ENCODE measurements at places on chromosomes 2 and 18. TPM values are rescaled to one million over a fixed set of nuclear protein-coding genes. Genes with fewer than 3 reads are reported as not detected.

The IMPACT gene
- total RNA-seq = 36.2 TPM

The EML6 gene
- total RNA-seq = 6.3 TPM

The CXCR4 gene
- 1.1 TPM for total RNA-seq

The PIGN gene
- 21.4 TPM for total RNA-seq

The TMEM37 gene
- 0.28 TPM for total RNA-seq

The HRH4 gene
- total RNA-seq = not detected

The RGPD3 gene
- 0.31 TPM for total RNA-seq

The GRB14 gene
- total RNA-seq = not detected

The TGFA gene
- total RNA-seq = 1.7 TPM

The RBKS gene
- total RNA-seq = 2.2 TPM

The PRKCE gene
- total RNA-seq = 14.0 TPM

The CDKL4 gene
- total RNA-seq = not detected

The RFX8 gene
- total RNA-seq = not detected

The TRPM8 gene
- 3.9 TPM for total RNA-seq

The SAG gene
- total RNA-seq = not detected

The UBXN4 gene
- total RNA-seq = 83.7 TPM

The FARP2 gene
- 80.3 TPM for total RNA-seq

The LYG1 gene
- total RNA-seq = 0.23 TPM

The EMILIN1 gene
- total RNA-seq = 0.31 TPM

The MYO7B gene
- total RNA-seq = 0.15 TPM

The TSHZ1 gene
- 10.0 TPM for total RNA-seq

The UGT1A3 gene
- total RNA-seq = not detected

The TLX2 gene
- not detected for total RNA-seq

The TWIST2 gene
- total RNA-seq = 4.2 TPM

The MROH2A gene
- total RNA-seq = not detected

The SERPINB11 gene
- total RNA-seq = not detected

The VWC2L gene
- total RNA-seq = not detected

The EMILIN2 gene
- total RNA-seq = 18.3 TPM

The SP5 gene
- total RNA-seq = 0.64 TPM

The MOGAT1 gene
- not detected for total RNA-seq

The SKOR2 gene
- not detected for total RNA-seq

The STARD6 gene
- not detected for total RNA-seq

The GREB1 gene
- total RNA-seq = 0.90 TPM

The PJVK gene
- total RNA-seq = 3.7 TPM

The MEIS1 gene
- total RNA-seq = 2.0 TPM

The IL36A gene
- total RNA-seq = not detected

The RAD51AP2 gene
- total RNA-seq = not detected

The TUBB6 gene
- total RNA-seq = 125 TPM

The C18orf54 gene
- total RNA-seq = 7.5 TPM

The ANKZF1 gene
- 36.2 TPM for total RNA-seq

The CHRND gene
- total RNA-seq = not detected

The VRK2 gene
- 39.6 TPM for total RNA-seq

The VAMP8 gene
- total RNA-seq = 93.2 TPM

The CCDC85A gene
- 0.05 TPM for total RNA-seq

The COPS9 gene
- total RNA-seq = 134 TPM

The CD8B2 gene
- total RNA-seq = not detected

The TMEM178A gene
- not detected for total RNA-seq

The SCN3A gene
- not detected for total RNA-seq

The ARHGAP28 gene
- 0.41 TPM for total RNA-seq

The NT5C1B gene
- not detected for total RNA-seq

The KDSR gene
- 29.8 TPM for total RNA-seq

Data from Panc1 (cell line).